ENCODE measurements at places on chromosomes 12 and 14.

DNA sequence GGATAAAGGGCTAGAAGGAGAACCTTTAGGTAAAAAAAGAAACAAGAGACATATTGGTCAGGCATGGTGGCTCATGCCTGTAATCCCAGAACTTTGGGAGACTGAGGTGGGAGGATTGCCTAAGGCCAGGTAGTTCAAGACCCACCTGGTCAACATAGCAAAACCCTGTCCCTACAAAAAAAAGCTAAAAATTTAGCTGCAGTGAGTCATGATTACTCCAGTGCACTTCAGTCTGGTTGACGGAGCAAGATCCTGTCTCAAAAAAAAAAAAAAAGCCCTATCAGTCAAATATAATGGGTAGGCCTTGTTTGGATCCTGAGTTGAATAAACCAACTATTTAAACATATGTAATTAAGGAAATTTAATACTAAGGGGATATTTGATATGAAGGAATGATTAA, 54.2 kb downstream of the PPP1R36 start:
- no peak for DNase-seq

- DNase-seq, result no peak
Measured at GRCh38 chr14:23015618-23016017, 5.7 kb upstream of the C14orf93 start.

- DNase-seq, result no peak
Measured at GRCh38 chr12:39440781-39441180, 2.1 kb downstream of the KIF21A start.

GRCh38 chr12:115870510-115870909, 407.0 kb downstream of the MED13L start:
- no peak for DNase-seq

- DNase-seq, result no peak
Measured at GRCh38 chr14:32932302-32932913, 6.3 kb upstream of the NPAS3 start.

GRCh38 chr14:50062438-50063085, 53.8 kb downstream of the VCPKMT start:
- no peak for DNase-seq

- DNase-seq, result no peak
Measured at GRCh38 chr14:90785471-90785870, 30.8 kb downstream of the TTC7B start.

DNA sequence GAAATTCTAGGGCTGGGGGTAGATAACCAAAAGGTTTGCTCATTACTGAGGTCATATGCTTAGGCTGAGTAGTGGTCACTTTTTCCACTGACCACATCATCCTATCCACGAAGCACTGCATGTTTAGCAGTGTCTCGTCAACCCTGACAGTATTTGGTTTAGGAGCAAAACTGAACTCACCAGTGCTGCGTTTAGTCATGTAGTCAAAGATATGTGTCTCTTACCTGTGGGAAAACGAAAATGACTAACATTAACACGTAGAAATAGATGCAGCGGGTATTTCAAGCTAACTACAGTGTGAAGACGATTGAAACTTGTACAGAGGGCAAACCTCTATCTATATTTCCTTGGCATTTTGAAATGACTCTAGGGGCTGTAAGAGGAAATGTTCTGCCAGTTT, 34.6 kb downstream of the MTHFD1 start:
- DNase-seq, result no peak

- no peak for DNase-seq
Measured at GRCh38 chr12:89087149-89087825, 265.0 kb downstream of the DUSP6 start.

DNA sequence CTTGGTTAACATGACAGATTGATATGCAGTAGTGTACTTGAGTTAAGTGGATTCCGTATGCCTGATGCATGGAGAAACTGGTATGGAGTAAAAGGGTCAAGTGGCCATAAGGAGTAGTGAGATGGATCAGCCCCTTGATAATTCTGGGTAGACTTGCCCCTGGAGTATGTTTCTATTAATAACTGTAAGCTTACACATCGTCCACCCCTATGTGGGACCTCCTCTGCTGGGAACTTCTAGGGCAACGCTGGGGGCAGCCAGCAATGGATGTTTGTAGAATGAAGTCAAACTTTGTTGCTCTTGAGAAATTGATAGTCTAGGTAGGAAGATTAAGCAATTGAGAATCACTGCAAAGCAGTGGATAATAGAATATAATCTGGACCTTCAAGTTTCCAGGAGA, 3.5 kb downstream of the C12orf75 start:
- DNase-seq, result no peak

DNA sequence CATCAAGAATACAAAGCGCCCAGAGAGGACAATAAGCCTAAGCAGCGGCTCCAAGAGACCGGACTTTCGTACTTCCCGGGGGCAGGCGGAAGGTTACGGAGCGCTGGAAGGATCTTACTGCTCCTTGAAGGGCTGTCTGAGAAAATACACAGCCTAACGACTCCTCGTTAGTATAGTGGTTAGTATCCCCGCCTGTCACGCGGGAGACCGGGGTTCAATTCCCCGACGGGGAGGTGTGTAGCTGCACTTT, 12.1 kb upstream of the TMPO start:
- DNase-seq, result peak; percentile 25

GRCh38 chr12:25797386-25797785, 161.1 kb upstream of the RASSF8 start:
- no peak for DNase-seq

DNA sequence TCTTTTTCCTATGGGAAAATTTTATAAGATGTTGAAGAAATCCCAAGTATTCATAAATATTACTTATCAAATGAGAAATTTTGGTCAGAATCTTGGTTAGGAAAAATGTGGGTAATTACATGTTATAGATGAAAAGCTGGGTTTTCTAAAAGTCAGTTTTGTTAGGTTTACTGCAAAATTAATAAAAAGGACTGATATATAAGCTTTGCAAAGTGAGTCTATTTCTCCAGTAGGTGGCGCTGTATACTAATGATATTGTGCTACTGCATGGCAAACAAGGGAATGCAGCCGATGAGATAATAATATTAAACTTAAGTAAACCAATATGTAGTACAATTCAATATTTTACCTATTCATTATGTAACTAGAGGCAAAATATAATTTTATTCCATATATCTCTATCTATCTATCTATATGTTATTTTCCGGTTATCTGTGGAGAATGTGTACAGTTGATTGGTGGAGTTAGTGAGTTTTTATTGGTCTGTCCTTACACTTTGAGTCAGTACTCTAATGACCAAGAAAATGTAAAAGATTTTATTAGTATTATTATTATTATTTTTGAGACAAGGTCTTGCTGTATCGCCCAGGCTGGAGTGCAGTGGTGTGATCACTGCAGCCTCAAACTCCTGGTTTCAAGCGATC, 32.9 kb downstream of the MIPOL1 start:
- DNase-seq, result peak; percentile 4

DNA sequence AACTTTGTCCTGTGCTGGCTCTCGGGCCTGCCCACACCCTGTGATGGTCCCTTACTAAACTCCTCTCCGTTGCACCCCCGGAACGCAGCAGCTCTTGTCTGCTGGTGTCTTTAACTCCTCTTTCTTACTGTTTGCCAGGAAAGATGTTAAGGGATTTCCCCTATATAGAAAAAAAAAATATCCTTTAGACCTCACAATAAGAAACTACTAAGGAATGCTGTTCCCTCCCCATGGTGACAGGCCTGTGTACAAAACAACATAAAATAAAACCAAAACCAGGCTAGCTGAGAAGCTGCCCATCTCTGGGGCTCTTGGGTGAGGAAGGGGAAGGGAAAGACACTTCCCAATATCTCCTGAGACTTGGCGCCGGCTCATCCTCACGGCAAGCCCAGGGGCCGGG, 95.4 kb downstream of the CHGA start:
- DNase-seq, result no peak

GRCh38 chr12:30908722-30909348, 17.7 kb upstream of the TSPAN11 start:
- DNase-seq, result no peak

GRCh38 chr12:25372969-25373817, 122.5 kb upstream of the KRAS start:
- DNase-seq, result no peak

DNA sequence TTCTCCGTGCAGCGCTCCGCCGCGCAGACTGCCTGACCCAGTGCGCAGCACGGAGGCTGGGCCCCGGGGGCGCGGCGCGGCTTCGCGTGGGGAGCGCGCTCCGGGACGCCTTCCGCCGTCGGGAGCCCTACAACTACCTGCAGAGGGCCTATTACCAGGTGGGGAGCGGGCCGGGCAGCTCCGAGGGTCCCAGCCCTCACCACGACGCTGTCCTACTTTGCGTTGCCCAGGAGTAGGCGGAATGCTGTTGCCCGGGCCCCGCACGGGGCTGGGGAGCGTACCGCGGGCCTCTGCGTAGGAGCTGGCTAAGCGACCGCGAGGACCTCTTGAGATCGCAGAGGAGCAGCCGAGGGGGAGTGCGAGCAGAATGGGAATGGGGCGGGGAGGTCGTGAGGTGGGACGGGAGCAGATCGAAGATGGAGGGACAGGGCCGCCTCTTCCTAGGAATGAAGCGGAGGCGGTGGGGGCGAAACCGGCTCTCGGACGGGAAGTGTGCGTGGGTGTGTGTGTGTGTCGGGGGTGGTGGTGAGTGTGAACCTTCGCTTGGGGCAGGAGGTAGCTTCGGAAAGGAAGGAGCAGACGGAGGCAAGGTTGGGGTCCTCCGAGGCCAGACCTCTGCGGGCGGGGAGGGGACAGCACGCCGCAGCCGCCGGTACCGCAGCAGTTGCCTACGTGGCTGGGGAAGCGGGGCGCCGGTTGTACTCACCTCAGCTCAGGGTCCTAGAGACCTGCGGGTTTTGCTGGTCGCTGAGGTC, 751 bp downstream of the P3H3 start:
- no peak for DNase-seq

GRCh38 chr12:65278576-65279368, at the start of gene MSRB3:
Gene MSRB3 (plus strand): TSS chr12:65278683. CDS start chr12:65308580, 29,897 bp downstream.
- no peak for DNase-seq

DNA sequence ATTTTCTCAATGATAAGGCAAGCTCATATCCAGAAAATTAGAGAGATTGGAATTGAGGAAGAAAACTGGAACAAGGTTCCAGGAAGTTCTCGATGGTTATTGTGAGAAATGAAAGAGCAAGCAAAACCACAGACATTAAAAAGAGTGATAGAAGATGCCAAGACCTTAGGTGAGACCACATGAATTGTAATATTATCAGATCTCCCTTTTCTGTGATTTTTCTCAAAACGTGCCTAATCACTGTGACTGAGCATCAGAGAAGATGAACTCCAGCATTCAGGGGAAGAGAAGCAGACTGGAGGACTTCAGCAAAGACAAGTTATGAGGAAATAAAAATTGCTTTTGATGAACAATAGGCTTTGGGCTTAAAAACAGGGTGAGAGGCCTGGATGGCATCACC, 278.8 kb downstream of the SOX5 start:
- no peak for DNase-seq

- no peak for DNase-seq
Measured at GRCh38 chr12:2053691-2054090, 904 bp downstream of the CACNA1C start.

GRCh38 chr14:104581521-104581920, 2.0 kb downstream of the C14orf180 start:
- DNase-seq, result no peak

DNA sequence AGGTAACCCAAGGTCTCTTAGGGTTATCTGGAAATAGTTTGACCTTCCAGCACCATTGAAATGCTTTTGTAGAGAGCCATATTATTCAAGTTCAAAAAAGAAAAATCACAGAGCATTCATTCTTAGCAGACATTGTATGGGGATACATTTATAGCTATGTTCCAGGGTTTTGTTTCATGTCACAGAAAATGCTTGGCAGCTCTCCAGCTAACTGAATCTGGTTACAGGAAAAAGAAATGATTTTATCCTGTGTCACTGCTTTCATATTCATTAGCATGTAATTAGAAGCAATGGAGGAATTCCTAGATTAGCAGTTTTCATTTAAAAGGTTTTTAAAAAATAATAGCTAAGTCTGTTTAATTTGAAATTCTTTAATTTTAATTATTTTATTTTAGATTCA, 78.9 kb downstream of the SNAPC1 start:
- DNase-seq, result no peak

DNA sequence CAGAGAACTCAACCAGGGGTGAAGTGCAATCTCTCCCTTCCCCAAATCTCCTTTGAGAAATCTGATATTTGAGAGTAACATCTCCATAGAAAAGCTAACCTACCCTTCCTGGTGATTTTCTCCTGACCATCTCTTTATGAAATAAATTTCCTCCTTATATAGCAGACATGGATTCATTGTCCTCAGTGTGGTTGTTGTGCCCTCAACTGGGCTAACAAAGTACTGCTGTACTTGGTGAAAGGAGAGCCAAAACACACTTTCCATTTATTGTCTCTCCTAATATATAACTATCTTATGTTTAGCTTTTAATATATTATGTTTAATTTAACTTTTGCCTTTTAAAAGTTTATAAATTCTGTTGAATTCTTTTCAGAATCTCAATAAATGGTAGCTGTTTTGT, 65.1 kb upstream of the SLCO1B1 start:
- DNase-seq, result no peak

GRCh38 chr14:76920331-76921087, 94.3 kb downstream of the LRRC74A start:
- peak; percentile 70 for DNase-seq

GRCh38 chr12:14326699-14327098, 38.8 kb upstream of the ATF7IP start:
- no peak for DNase-seq

GRCh38 chr12:92546635-92547348, 156.0 kb upstream of the PLEKHG7 start:
- no peak for DNase-seq

- no peak for DNase-seq
Measured at GRCh38 chr12:3152011-3152511, 74.9 kb downstream of the TSPAN9 start.

GRCh38 chr14:76261371-76261811, 109.7 kb downstream of the GPATCH2L start:
- DNase-seq, result no peak

DNA sequence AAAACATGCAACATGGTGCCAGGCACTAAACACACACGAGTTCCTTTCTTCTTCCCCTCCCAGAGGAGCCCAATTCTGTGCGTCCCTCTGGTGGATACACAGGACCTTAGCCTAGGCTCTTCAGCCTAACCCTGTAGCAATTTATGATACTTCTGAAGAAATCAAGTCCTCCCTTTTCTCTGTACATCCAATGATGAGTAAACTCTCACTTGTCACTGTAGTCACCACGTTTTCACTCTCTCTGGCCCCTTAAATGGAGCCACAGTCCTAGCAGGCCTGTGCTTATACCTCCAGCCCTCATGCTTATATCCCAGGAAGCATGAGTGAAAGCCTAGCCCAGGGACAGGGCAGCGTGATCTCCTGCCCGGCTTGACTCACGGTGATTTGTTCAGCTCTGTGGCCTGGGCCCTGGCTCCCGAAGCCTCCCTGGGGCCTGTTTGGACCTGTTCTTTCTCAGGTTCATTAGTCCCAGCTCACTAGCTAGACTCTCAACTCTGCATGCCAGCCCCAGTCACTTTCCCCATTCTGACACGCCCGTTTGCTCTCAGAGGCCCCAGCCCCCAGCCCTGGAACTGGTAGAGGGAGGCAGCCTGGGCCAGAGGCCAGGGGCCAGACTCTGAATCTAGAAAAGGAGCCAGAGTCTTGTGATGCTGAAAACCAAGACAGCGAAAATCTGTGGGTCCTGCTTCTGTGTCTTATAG, 24.1 kb upstream of the PLEKHG3 start:
- DNase-seq, result no peak

GRCh38 chr14:86423214-86423613, 893.3 kb downstream of the FLRT2 start:
- DNase-seq, result no peak

Data from NCI-H1436 treated with DMSO at 0.1 percent for 48 hours (cell line).